ENCODE measurements at places on chromosomes 12 and 14.

DNA sequence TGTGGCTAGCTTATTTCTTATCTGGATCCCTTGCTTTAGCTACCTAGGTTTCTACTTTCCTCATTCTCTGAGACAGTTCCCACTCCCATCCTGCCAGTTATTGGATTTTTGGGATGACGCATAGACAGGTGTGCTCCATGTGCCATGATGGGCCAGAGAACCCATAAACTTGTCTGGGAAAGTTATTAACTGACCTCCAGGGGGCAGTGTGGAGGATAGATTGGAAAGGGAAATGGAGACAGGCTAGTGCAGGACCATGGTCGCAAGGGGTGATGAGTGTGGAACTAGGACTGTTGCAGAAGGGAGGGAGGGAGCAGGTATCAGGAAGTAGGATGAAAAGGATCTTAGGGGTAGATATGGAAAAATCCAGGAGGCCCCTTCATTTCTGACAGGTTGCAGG is 80.3 kb downstream of the ESRRB start:
- DNase-seq, result peak; percentile 28

DNA sequence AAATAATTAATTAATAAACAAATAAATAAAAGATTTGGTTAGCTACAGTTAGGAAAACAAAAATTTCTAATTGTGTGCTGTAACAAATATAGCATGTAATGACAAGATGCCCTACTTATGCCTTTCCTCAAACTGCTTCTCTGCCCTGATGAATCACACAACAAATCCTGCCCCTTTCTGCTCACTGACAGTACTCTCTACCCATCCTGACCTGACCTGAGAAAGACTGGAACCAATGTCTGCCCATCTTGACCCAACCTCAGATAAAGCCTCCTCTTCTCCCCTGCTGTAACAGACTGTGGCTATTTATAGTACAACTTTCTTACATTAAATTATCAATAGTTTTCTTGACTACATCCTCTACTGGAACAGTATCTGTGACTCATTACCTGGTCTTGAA is 43.7 kb downstream of the PPP1R13B start:
- peak; percentile 37 for DNase-seq

DNA sequence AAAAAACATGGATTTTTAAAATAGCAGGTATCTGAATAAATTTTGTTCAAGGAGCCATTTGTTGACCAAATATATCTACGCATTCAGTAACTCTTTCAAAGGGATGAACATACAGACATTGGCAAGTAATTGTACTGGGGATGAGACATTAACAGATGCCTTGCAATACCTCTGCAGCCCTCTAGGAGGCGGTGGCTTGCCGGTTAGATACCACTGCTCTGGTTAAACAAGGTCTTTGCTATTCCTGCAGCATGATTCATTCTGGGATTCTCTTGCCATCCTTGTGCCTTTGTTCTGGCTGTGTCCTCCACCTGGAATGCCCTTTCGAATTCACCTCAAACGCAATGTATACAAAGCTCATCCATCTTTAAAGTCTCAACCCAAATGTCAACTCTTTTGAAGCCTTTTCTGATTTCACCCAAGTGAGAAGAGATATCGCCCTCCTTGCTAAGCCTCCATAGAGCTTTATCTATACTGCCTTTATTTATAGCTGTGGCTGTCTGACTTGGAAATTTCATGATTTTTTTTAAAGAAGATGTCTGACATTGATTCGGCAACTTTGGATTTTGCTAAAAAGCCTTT is 131.0 kb upstream of the SRRM4 start:
- DNase-seq, result no peak

DNA sequence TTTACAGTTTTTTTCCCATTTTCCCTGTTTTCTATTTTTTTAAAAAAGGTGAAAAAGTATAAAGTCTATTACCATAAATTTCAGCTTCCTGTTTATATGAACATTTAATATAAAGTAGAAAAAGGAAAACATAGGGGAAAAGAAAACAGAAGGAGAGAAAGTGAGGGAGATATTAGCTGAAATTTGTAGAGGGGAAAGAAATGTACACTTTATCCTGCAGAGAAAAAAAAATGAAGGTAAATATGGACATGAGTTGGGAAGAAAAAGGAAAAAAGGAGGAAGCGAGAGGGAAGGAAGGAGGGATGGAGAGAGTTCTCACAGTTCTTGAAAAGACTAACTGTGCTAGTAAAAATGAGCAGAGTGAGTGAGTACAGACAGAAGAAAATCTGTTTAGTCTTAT is 91.6 kb upstream of the BTG1 start:
- DNase-seq, result no peak

DNA sequence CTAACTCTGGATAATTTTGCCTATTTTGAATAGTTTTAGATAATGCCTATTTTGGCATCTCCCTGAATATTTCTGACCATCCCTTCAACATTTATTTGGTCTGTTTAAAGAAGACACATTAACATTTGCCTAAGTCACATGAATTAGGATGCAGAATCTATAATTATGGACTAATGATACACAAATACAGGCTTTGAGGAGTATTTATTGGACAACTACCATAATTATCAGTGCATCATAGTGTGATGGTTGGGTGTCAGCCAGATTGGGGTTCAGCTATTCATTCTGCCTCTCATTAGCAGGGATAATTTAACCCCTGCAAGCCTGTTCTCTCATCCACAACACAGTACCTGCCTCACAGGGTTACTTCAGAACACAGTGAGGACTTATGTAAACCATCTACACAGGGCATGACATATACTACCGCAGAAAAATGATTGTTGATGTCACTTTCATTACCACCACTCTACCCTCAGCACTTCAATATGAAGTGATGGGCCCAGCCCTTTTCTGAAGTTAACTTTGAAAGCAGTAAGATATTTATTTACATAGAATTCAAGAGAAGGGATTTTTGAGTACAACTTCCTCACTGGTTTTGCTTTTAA is 14.4 kb downstream of the PRKCH start:
- DNase-seq, result no peak

DNA sequence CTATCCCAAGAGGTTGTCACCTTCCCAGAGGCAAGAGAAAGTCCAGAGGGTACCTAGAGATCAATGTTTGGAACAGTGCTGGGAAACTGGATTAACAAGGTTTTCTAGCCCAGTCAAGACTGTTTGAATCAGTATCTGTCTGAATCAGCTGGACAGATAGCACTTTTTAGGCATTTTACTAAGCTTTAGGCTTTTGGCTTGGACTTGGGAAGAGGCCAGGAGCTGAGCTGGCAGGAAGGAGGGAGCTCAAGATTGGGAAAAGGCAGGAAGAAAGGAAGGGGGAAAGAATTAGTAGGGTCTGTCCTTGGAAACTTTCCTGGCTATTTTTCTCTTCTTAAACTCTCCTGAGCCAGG is 8.3 kb downstream of the IKZF4 start:
- DNase-seq, result peak; percentile 50

- no peak for DNase-seq
Observed at GRCh38 chr12:55624056-55624455, 12.6 kb upstream of the OR10P1 start.

- no peak for DNase-seq
Observed at GRCh38 chr14:90759370-90760077, 56.7 kb downstream of the TTC7B start.

- no peak for DNase-seq
Observed at GRCh38 chr12:6265038-6265405, 45.5 kb upstream of the PLEKHG6 start.

DNA sequence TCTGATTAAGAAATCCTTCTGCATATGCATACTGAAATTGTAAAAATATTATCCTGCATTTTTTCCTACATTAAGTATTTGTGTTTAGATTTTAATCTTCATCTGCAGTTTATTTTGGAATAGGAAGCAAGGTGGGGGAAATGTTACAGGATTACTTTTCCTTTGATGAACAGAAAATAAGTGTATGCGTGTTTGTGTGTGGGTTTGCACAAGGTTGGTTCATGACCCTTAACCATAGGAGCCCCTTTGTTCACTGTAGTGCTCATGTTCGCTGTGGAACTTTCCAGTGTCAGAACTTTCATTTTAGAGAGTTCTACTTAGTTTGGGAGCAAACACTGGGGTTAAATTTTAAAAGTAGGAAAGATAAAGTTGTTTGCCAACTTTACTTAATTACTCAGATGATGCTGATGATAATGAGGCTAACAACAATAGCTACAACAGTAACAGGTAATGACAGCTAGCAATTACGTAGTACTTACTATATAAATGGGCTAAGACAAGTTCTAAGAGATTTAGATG is 6.4 kb upstream of the A2M start:
- DNase-seq, result no peak

- no peak for DNase-seq
Observed at GRCh38 chr12:120429368-120429767, 8.5 kb upstream of the COX6A1 start.

DNA sequence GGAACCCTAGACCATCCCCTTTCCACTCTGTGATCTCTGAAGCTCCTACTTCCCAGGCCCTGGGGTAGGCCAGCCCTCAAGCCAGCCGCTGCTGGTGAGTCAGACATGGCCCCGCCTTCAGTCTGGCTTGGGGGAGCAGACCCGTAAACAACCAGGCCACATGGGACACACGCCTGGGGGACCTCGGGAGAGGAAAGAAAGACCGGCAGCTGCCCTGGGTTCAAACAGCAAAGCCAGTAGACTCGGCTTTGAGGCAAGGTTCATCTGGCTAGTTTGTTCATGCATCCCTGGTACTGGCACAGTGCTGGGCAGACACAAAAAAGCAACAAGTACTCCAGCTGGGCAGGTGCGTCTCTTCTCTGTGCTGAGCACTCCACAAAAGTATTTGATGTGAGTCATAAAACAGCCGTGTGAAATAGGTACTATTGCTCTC is 101.9 kb downstream of the SETD3 start:
- peak; percentile 76 for DNase-seq

All from GM03348 (cell line).